Kidney (tissue), 22 donors: ENCODE measurements at places on chromosomes 5 and 9. TPM values are rescaled to one million over a fixed set of nuclear protein-coding genes. Genes with fewer than 3 reads are reported as not detected.
A peak's percentile ranks its signal among the peaks of the same experiment; 100 is the strongest.

GRCh38 chr9:130432362-130432761, 12.4 kb upstream of the ASS1 start:
- H3K4me3 ChIP-seq = no peak overlapping the region
- no peak for DNase-seq

DNA sequence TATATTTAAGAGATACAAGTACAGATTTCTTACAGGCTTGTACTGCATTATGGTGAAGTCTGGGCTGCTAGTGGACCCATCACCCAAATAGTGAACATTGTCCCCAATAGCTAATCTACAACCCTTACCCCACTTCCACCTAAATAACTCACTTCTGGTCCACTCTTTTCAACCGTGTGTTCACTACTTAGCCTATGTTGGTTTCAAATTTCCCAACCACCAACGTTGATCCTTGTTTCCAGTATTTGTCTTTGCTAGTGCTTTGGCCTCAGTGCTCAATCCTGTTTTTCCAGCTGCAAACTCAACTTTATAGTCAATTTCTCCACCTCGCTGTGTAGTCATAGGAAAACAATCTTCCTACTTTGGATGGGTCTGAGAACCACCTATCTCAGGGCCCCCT, 45.3 kb upstream of the TTC39B start:
- no peaks in the 10 kb centered on the region for H3K36me3 ChIP-seq
- no peaks in the 10 kb centered on the region for H3K27me3 ChIP-seq
- no peak overlapping the region for H3K4me3 ChIP-seq
- no peak overlapping the region for H3K27ac ChIP-seq

GRCh38 chr5:113776832-113777525, 263.5 kb downstream of the YTHDC2 start:
- no peak overlapping the region for H3K4me3 ChIP-seq
- no peak for DNase-seq
- H3K4me1 ChIP-seq = no peaks in the 10 kb centered on the region
- H3K36me3 ChIP-seq = no peaks in the 10 kb centered on the region
- no peaks in the 10 kb centered on the region for H3K27me3 ChIP-seq

DNA sequence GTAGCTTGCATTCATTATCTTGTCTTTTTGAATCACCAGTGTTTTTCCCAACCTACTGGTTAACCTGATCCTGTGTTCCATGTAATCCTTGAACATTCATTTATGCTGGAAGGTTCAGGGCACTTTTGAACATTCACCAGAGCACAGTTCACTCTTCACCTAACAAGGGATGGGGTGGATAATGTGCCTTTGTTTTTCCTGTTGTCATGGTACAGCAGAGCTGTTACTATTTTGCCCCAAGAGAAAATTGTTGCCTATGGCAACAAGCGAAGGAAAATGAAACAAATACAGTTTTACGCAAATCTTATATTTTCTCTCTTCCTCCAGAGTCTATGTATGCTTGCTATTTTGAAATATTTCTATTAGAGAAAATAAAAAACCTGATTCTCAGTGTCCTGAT, 60.3 kb upstream of the RIOK2 start:
- no peak overlapping the region for H3K27ac ChIP-seq
- H3K27me3 ChIP-seq = no peaks in the 10 kb centered on the region
- H3K4me1 ChIP-seq = peaks cover 3% of the 10 kb centered on the region
- H3K36me3 ChIP-seq = no peaks in the 10 kb centered on the region
- DNase-seq = peak; percentile 8

GRCh38 chr5:79529110-79529509, 15.2 kb upstream of the HOMER1 start:
- H3K4me3 ChIP-seq = no peak overlapping the region
- H3K27ac ChIP-seq = no peak overlapping the region
- no peak for DNase-seq
- H3K36me3 ChIP-seq = no peaks in the 10 kb centered on the region
- no peaks in the 10 kb centered on the region for H3K4me1 ChIP-seq
- no peaks in the 10 kb centered on the region for H3K27me3 ChIP-seq

Gene KCNV2
- polyA plus RNA-seq = not detected

Gene OBP2B
- not detected for polyA plus RNA-seq
